Activated T-helper 9 cell treated with anti-CD3 and anti-CD28 coated beads, Interleukin-2, amount 50 U/mL, for 16 hours (primary cell): ENCODE measurements at places on chromosomes 6 and 20.

DNA sequence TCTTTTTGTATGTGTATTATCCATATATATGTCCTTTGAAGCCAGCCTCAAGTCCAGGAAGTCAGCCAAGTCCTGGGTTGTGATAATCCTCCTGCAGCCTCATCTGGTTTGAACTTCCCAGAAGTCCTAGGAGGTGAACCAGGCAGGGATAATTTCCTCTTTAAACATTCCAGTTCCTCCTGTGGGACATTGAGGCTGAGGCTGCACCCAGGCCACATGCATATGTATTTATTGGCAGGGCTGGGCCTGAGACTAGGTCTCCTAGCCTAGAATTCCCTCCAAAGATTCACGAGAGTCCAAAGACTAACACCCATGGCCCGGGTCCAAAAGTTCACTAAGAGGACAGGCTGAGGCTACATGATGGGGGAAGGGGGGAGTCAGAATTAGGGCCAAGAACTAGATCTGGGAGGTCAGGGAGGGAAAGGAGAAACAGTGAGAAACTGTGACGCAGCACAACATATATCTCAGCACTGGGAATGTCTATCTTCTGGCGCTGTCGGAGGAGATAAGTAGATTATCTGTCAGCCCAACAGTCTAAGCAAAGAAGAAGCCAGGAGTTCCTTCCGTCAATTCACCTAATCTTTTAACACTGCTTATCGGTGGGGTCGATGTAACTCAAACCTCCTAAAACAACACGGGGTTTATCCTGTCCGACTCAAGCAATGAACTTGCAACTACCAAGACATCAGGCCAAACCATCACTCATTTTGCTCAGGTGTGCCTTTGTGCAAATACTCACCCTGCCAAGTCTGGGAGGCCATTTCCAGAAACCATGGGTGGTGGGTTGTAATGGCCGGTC, 43.3 kb downstream of the SNX5 start:
- no peak for DNase-seq

GRCh38 chr20:35714127-35714526, 14.9 kb downstream of the ROMO1 start:
- no peak for DNase-seq

DNA sequence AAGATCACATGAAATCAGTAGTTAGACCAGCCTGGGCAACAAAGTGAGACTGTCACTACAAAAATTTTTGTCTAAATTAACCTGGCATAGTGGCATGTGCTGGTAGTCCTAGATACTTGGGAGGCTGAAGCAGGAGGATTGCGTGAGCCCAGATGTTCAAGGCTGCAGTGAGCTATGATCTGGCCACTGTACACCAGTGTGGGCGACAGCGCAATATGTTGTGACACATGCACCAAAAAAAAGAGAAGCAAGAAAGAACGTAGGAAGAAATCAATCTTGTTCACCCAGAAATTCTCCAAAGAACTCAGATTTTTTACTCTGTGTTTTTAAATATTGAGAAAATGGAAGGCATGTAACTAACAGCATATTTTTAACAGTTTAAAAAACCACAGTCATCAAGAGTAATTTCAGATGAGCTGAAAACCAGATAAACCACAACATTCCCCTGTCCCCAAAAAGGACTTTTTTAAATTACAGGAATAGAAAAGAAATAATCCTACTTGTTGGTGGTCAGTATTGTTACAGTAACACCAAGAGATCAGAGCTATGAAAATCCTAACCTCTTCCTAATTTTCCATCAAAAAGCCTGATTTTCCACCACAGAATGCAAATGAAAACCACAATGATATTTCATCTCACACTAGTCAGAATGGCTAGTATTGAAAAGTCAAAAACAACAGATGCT, 240.2 kb downstream of the KHDC1L start:
- DNase-seq, result no peak

DNA sequence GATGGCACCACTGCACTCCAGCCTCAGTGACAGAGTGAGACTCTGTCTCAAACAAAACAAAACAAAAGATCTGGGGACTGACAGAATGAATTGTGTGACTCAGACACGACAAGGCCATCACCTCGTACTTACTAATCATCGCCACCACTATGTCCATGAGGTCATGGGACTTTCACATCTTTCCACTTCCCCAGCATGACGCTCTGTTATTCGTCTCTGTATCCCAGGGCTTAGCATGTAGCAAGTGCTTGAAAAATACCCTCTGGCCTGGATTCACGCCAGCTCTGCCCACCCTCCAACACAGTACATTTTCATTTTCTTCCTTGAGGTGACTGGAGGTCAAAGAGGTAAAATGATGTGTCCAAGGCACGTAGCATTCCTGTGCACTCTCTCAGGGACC, 27.8 kb downstream of the FGD2 start:
- no peak for DNase-seq

DNA sequence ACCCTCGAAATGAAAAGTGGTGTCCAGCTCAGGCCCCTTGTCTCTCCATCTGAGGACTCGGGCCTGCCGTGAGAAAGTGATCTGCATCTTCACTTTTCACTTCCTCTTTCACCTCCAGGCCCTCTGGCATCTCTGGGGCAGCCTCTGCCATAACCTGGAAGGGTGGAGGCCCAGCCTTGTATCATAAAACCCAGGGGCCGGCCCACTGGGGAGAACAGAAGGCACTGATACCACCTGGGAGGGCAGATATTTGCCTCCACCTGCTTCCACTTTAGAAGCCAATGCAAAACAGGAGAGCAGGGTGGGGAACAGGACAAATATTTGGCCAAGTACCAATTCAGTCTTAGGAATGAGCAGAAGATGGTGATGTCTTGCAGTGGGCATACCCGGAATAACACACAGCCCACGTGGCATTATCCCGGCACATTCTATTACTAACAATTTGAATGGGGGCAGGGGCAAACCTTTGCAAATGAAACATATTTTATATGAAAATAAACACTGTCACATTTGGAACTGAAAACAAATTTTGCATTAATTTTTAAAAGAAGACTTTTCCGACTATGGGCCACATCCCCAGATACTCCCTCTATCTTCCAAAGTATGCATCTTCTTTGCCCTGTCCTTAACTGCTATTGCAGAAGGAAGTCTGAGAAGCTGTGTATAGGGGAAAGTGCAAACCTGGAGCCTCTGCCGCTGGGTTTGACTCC, 69.2 kb upstream of the TBC1D7 start:
- DNase-seq, result no peak

GRCh38 chr6:125231133-125231532, 70.6 kb downstream of the HDDC2 start:
- no peak for DNase-seq

DNA sequence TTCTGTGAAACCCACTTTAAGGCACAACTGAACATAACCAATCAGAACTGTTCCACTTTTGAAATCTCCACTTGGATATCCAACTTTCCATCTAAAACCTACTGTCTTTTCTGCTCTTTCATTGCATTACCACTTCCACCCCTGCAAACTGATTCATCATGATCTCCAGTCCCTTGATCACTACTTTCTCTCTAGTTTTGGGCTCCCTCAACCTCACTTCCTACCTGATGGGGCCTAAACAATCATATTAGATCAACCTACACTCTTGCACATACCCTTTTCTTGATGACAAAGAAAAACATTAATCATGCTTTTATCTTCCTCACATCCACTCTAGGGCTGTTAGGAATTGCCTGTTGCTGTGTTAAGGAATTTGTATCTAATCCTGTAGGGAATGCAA, 137.6 kb downstream of the PDSS2 start:
- no peak for DNase-seq

DNA sequence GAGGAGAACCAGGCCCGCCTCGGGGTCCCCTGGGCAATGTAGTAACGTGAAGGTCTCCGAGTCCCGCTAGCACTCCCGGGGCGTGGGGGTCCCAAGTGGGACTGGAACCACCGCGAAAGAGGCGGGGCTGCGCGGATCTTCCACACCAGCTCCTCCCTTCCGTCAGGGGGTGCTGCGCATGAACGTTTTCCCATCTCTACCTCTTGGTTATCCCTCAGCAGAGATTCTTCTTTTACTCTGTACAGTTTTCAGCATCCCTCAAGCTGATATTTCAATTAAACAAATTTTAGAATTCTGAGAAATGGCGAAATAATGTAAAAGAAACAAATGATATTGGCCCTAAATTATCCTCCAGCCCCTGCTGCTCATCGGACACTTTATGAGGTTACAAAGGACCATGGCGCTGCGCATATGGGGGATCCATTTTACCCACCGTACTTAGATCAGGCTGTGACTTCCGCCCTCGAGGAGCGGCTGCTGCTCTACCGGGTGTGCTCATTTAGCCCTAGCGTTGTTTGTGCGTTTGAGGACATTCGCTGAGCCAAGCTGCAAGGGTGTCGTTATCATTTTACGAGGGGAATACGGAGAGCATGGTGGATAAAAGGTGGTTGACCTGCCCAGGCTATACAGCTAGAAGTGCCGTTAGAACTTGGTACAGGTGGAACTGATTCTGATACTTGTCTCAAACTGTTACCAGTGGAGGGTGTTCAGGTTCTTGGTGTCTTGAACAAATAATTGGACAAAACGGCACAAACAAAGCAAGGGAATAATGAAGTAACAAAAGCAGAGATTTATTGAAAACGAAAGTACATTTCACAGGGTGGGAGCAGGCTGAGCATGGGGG, 75.2 kb upstream of the CHD6 start:
- peak; percentile 62 for DNase-seq
